MCF 10A (cell line): ENCODE measurements at places on chromosomes 5 and 9. TPM values are rescaled to one million over a fixed set of nuclear protein-coding genes. Genes with fewer than 3 reads are reported as not detected.

DNA sequence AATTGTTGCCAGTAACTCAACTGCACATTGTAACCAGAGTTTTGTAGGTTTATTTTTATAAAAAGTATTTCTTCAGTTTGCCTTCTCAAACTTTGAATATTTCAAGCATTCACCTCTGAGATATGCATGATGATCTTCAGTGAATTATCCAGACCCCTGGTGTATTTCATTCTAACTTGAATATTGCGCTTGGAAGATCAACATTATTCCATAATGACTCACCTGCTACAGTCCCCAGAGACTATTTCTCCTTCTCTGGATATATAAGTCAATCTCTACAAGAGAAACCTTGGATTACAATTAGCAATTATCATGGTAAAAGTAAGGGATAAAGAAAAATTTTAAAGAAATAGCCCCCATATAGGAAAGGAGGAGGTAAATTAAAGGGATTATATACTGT, 1041.0 kb downstream of the TLE1 start:
- peak overlapping the region; percentile 24 for H3K27ac ChIP-seq
- H3K36me3 ChIP-seq: no peaks in the 10 kb centered on the region
- no peaks in the 10 kb centered on the region for H3K27me3 ChIP-seq
- peaks cover 14% of the 10 kb centered on the region for H3K4me1 ChIP-seq

The SAXO1 gene
- total RNA-seq: not detected in 2 replicates

GRCh38 chr9:8494571-8494970, 695.0 kb upstream of the DMAC1 start:
- no peak overlapping the region for H3K4me3 ChIP-seq
- no peak for DNase-seq
- H3K27ac ChIP-seq: no peak overlapping the region
- H3K4me1 ChIP-seq: no peaks in the 10 kb centered on the region
- H3K27me3 ChIP-seq: no peaks in the 10 kb centered on the region

DNA sequence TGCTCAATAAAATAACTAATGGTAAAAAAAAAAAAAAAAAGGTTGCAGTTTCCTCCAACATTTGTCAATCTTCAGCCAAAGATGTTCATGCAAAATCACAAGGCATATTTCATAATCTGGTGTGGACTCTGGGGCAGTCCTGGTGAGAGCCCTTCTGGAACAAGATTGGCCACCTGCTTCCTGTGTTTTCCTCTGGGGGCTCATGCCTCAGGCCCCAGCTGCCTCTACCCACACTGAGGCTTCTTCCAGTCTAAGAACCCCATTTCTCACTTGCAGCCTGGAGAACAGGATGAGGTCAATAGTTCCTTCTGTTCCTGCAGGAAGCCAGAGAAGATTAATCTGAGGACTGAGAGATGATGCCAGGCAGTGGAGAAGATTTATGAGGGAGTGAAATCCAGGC, 492.6 kb upstream of the BRINP1 start:
- H3K27ac ChIP-seq: no peak overlapping the region
- no peak overlapping the region for H3K4me3 ChIP-seq
- H3K27me3 ChIP-seq: no peaks in the 10 kb centered on the region
- no peak for DNase-seq
- no peaks in the 10 kb centered on the region for H3K4me1 ChIP-seq
- H3K36me3 ChIP-seq: no peaks in the 10 kb centered on the region

DNA sequence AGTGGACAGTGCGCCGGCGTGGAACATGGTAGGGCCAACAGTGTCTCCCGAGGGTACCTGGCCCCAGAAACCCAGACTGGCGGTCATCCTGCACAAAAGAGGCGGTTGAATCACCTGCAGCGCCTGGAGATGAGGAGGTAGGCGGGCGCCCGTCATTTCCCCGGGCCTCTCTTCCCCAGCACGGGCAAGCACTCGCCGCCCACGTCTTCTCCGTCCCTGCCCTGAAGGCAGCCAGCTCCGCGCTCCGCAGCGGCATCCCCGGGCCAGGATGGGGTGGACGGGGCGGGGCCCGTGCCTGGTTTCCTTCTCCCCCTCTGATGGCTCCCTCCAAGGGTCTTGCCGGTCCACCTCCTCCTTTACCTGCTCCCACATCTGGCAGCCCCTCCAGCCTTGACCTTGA, 27.1 kb upstream of the N4BP3 start:
- H3K27ac ChIP-seq: no peak overlapping the region
- no peaks in the 10 kb centered on the region for H3K36me3 ChIP-seq
- peaks cover 36% of the 10 kb centered on the region for H3K4me1 ChIP-seq
- H3K27me3 ChIP-seq: peaks cover 56% of the 10 kb centered on the region
- H3K4me3 ChIP-seq: peak overlapping the region; percentile 41

GRCh38 chr5:107217721-107218130, 453.0 kb downstream of the EFNA5 start:
- H3K27me3 ChIP-seq: no peaks in the 10 kb centered on the region
- H3K4me1 ChIP-seq: peaks cover 23% of the 10 kb centered on the region
- peaks cover 4% of the 10 kb centered on the region for H3K36me3 ChIP-seq

The GFI1B gene
- total RNA-seq: not detected in 2 replicates

- no peaks in the 10 kb centered on the region for H3K36me3 ChIP-seq
- DNase-seq: no peak
- H3K4me1 ChIP-seq: peaks cover 18% of the 10 kb centered on the region
- no peak overlapping the region for H3K27ac ChIP-seq
- no peak overlapping the region for H3K4me3 ChIP-seq
Measured at GRCh38 chr9:5850724-5851122, 17.8 kb upstream of the ERMP1 start.

The PAEP gene
- not detected in 2 replicates for total RNA-seq

The SLC6A3 gene
- total RNA-seq: not detected in 2 replicates

- DNase-seq: peak; percentile 39
- no peaks in the 10 kb centered on the region for H3K27me3 ChIP-seq
- no peak overlapping the region for H3K4me3 ChIP-seq
- peaks cover 5% of the 10 kb centered on the region for H3K4me1 ChIP-seq
Measured at GRCh38 chr9:111287127-111287526, 42.9 kb downstream of the OR2K2 start.

GRCh38 chr5:156148301-156148700, 178.7 kb upstream of the SGCD start:
- DNase-seq: no peak
- H3K4me1 ChIP-seq: peaks cover 10% of the 10 kb centered on the region
- H3K27ac ChIP-seq: no peak overlapping the region
- no peaks in the 10 kb centered on the region for H3K36me3 ChIP-seq
- H3K27me3 ChIP-seq: no peaks in the 10 kb centered on the region

GRCh38 chr9:131180454-131180853, 55.1 kb downstream of the NUP214 start:
- peaks cover 83% of the 10 kb centered on the region for H3K36me3 ChIP-seq
- no peak overlapping the region for H3K4me3 ChIP-seq
- no peaks in the 10 kb centered on the region for H3K4me1 ChIP-seq
- no peak overlapping the region for H3K27ac ChIP-seq

DNA sequence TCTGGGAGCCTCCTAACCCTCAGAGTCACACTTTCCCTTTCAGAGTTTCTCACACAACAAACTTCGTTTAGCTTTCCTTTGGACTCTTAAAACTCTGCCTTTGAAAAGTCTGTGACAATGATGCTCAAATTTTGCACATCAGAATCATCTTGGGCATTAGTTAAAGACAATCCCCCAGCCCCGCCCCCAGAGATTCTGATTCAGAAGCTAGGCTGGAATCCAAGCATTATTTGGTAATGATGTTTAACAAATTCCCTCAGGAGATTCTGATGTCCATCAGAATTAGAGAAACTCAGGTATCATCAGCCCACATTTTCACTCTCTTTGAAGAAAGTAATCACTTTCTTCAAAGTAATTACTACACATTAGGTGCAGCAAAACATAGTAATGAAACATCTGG, 9.6 kb upstream of the PLPP1 start:
- no peaks in the 10 kb centered on the region for H3K27me3 ChIP-seq
- H3K36me3 ChIP-seq: no peaks in the 10 kb centered on the region
- no peak overlapping the region for H3K4me3 ChIP-seq
- H3K4me1 ChIP-seq: peaks cover 5% of the 10 kb centered on the region
- no peak overlapping the region for H3K27ac ChIP-seq
